ENCODE measurements at places on chromosomes 4 and X. TPM values are rescaled to one million over a fixed set of nuclear protein-coding genes. Genes with fewer than 3 reads are reported as not detected.
A peak's percentile ranks its signal among the peaks of the same experiment; 100 is the strongest.

Gene CXCL8
- total RNA-seq, result not detected

Gene NXF2B
- 0.18 TPM for total RNA-seq

Gene GIMD1
- total RNA-seq, result not detected

Gene HTN3
- not detected for total RNA-seq

Gene OCRL
- total RNA-seq, result 18.2 TPM

Gene NHSL2
- 8.1 TPM for total RNA-seq

DNA sequence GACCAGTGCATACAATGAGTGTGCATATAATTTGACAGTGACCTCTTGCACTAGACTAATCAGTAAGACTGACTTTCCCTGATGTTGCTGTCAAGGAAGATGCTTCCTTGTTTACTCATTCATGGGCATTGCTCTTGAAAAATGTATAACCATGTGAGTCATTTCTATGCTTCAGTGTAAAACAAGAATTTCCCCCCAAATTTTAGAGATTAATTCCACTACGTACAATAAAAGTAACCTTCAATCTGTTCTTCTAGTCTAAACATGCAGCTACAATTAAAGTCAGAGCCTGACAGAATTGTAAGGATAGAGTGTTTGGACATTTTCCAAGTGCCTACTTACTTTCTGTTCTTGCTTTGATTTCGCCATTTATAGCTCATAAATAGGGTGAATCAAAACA, 935.7 kb downstream of the RAPGEF2 start:
- DNase-seq, result no peak

- DNase-seq, result no peak
These were observed 20.8 kb upstream of the TMEM185A start for GRCh38 chrX:149652232-149652981.

- no peak for DNase-seq
These were observed 12.2 kb upstream of the HERC6 start for GRCh38 chr4:88366460-88366859.

DNA sequence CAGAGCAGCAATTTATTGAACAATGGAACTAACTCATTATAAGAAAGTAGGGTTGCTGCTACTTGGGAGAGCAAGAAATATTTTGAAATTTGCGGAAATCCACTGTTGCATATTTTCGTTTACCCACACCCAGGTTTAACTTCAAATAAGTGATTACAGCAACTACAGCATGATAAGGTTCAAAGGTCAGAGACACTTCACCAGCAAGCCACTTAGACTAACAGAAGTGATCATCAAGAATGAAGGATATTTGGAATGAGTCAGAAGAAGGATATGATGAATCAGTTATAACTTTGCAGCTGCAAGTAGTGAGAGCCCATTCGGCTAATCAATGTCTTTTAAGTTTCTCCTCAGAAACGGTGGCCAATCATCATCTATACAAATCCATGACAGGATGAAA, 199.3 kb downstream of the TMA16 start:
- DNase-seq, result no peak

DNA sequence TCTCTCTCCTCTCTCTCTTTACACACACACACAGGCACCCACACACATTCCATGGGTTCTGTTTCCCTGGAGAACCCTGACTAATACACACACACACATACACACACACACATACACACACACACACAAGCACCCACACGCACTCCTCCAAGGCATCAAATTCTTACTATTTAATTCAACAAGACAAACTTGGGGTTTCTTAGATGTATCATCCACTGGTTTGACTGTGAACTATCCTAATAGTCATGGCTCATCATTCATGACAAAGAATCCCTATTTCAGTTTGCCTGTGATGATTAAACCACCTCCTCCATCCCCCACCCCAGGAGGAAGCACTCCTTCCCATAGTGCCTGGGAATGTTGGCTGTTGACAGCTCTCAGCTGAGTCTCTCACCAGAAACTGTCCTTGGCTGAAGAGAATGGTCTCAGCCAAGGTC, 98.2 kb downstream of the USP46 start:
- no peak for DNase-seq

GRCh38 chr4:129437347-129437746, 341.4 kb downstream of the C4orf33 start:
- no peak for DNase-seq

- DNase-seq, result no peak
These were observed 53.0 kb upstream of the FBXW7 start for GRCh38 chr4:152588869-152589268.

DNA sequence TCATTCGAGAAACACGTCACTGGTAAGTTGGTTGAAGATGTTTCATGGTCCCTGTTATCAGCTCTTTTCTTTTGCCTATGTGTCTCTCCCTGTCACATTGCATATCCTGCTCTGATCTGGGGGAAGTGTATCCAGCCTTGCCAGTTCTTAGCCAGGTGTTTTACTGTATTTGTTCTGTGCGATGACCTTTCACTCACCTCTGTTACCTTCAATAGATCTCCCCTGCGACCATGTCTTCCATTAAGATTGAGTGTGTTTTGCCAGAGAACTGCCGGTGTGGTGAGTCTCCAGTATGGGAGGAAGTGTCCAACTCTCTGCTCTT, 2.6 kb downstream of the RGN start:
- no peak for DNase-seq

DNA sequence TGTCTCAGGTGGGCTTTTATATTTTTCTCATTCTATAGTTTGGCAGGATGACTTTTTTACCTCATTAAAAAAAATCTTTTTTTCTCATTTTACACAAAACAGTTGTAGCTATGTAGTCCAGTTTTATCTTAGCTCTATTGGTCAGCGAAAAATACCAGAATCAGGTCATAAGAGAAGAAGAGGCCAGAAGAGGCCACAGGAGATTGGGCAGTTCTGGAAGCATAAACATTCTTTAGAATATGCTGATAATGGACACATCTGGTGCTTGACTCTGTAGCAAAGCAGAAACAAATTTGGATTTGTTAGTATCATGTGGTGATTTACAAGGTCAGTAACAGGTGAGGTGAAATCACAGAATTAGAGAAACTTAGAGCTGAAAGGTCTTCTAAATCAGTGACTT, 66.6 kb upstream of the ARHGAP24 start:
- no peak for DNase-seq

DNA sequence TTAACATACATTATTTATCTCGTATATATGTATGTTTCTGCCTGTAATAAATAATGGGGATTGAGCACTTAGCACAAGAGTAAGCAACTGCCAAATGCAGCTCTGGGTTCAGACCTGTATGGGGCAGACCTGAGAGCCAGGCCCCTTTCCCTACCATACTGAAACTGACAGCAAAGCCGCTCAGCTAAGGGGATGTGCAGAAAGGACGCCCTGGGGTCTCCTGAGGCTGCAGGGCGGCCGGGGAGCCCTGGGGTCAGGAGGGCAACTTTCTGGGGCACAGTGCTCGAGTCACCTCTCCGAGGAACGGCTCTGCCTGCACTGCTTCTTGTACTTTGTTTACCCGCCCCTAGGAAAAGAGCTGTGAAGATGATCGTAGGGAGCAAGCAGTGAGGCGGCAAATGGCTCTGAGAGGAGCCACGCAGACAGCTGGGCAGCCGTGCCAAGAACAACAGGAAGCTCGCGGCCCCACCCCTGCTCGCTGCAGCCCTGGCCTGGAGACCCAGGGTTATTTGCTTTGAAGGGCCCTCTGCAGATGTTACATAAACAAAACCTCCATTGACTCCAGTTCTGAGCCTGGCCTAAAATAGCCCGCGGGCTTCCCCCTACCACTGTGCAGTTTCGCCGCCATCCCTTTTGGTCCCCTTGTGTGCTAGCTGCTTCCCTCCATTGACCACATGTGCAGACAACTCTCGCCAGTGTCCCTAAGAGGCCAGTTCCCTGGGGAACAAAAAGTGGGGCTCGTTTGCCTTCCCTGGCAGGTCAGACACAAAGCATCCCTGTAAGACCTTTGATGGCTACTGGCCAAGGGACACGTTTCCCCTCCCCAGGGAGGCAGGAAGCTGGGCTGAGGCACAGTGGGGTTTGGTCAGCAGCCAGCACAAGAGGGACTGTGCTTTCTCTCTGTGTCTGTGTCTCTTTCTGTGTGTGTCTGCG, 111.3 kb upstream of the LNX1 start:
- peak; percentile 20 for DNase-seq

- no peak for DNase-seq
These were observed 32.9 kb upstream of the PTPN13 start for GRCh38 chr4:86561256-86561655.

GRCh38 chr4:173008436-173008835, 160.2 kb upstream of the GALNT7 start:
- DNase-seq, result no peak

DNA sequence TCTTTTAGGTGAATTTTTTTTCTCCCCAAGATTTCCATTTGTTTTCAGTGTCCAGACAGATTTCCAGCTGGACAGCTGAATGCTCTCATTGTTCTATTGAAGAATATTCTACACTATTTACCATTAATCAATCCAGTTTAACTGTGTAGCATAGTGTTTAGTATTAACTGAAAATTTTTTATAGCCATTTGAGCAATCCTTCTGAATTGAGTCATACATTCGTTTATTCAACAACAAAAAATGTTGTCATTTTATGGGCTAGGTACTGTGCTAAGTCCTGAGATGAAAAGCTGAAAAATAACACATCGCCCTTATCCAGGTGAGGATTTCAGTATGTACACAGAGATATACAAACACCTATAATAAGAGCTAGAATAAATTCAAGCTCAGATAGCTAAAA, 223.3 kb downstream of the COL25A1 start:
- no peak for DNase-seq

GRCh38 chrX:66110112-66110511, 53.9 kb upstream of the HEPH start:
- peak; percentile 9 for DNase-seq

DNA sequence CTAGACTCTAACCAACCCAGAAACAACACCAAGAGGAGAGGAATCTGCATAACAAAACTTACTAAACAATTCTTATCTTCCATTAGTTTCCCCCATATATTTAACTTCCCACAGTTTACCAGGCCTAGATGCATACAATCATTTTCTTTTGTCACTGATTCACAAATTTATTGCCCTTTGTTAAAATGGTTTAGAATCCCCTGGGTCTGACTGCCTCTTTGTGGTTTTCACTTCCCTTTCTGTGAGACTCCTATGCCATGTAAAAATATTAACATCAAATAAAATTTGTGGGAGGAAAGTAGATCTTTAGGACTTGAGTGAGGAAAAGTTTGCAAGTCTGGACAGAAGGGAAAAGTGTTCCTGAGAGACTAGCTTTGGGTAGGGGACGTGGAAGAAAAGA, 393.8 kb upstream of the CNKSR2 start:
- no peak for DNase-seq

All from WTC11 (cell line).